ENCODE measurements at places on chromosomes 11 and 22.
A peak's percentile ranks its signal among the peaks of the same experiment; 100 is the strongest.

GRCh38 chr11:111069066-111069465 lies 176.5 kb upstream of the POU2AF2 start:
- DNase-seq: no peak

DNA sequence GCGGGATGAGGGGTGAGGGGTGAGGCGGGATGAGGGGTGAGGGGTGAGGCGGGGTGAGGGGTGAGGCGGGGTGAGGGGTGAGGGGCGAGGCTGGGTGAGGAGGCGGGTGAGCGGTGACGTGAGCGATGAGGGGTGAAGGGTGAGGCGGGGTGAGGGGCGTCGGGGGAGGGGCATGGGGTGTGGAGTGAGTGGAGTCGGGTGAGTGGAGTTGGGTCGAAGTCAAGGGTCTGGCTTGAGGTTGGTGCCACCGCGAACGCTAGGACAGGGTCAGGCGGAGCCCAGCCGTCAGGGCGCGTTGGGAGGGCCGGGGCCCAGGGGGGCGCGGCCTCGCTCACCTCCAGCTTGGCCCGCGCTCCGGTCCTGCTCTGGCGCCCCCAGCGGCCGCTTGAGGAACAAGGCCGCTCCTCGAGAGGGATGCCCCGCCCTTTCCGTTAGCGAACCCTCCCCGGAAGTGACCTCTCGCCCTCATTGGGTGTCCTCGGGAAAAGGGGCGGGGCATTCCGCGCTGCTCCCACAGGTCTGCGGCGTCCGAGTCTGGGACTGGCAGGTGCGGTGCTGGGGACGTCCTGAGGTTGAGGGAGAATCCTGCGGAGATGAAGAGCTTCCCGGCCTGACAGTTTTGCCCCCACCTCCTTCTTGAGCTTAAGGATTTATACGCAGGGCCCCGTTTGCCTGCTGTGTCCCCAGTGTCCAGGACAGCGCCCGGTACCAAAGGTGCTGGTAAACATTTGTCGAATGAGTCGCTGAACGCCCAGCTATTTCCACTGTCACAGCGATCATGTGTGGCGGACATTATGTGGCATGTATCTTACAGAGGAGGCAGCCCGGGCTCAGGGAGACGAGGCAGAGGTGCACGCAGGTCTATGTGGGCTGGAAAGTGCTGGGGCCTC lies at the start of gene SYCE3:
SYCE3 (minus strand) TSS at position 397 of the 890 bp plus-strand sequence. CDS start 6,514 bp downstream, outside the sequence.
- DNase-seq: peak; percentile 94

- DNase-seq: no peak
Observed at GRCh38 chr11:94826415-94826814, 58.3 kb downstream of the AMOTL1 start.

GRCh38 chr11:82998697-82999096 lies 73.0 kb downstream of the RAB30 start:
- no peak for DNase-seq

DNA sequence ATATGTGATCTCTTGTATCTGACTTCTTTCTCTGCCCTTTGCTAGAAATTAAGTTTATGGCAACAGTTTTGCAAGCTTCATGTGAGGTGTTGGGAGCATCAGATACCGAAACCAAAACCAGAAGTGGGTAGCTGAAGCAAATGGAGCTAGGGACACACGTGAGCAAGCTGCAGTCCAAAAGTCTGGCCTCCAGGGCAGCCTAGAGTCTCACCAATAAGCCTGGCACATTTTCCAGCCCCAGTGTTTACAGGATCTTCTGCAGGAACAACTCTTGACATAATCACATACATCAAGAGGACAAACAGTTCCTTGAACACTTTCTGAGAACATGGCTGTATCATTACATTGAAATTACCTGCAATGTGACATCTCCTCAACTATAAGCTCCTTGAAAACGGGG lies 114.1 kb downstream of the LARGE1 start:
- no peak for DNase-seq

DNA sequence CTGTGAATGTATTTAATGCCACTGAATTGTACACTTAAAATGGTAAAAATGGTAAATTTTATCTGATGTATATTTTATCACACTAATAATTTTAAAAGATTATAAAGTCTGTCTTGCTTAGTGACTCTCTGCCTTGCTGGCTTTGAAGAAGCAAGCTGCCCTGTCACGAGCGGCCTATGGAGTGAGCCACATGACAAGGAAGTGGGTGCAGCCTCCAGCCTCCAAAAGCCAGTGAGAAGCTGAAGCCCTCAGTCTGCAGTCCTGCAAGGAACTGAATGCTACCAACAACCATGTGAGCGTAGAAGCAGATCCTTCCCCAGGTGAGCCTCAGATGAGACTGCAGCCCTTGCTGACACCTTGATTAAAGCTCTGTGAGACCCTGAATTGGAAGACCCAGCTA lies 20.0 kb downstream of the C11orf24 start:
- DNase-seq: no peak

DNA sequence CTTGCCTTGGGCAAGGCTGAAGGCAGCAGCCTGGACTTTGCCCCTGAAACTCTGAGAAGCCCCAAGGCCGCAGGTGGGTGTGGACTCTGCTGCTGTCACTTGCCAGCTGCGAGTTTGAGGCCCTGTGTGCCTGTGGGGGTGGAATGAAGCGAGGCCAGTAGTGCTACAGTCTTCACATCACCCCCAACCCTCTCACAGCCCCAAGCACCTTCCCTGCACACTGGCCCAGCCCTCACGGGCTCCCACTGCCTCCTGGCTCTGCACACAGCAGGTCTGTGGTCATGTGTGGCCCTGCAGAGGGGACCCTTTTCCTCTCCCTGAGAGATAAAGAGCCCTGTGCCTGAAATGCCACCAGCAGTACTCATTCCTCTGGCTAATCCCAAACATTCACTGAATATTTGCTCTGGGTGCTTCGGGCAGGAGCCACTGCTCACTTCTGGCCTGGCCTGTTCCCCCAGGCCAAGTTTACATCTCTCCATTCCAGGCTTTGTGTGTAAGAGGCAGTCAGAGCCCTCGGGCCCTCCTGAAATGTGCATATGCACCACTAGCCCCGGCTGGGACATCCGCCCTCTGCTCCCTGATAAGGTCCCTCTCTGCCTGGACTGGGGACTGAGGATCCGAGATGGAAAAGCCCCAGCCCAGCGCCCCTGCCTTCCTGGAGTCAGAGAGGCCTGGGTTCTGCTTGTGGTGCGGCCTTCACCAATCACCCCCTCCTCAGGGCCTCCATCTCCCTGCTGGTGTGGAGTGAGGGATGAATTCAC lies 17.7 kb downstream of the MGAT3 start:
- DNase-seq: no peak

DNA sequence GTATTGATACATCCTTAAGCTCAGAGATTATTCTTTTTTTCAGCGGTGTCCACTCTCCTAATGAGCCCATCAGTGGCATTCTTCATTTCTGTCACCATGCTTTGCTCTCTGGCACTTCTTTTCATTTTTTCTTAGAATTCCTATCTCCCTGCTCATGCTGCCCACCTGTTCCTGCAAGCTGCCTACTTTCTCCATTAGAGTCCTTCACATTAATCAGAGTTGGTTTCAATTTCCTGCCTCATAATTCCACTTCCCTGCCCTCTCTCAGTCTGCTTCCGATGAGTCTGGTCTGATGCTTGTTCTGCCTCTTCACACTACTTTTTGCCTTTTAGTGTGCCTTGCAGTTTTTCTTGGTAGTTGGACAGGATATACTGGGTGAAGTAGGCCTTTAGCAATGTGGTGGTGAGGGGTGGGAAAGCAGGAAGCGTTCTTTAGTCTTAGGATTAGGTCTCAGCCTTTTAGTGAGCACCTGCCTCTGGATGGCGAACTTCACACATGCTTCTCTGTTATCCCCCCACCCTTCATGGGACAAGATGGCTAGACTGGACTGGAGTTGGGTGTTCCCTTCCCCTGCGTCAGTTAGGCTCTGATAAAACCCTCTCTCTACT lies 53.6 kb downstream of the CECR2 start:
- no peak for DNase-seq

DNA sequence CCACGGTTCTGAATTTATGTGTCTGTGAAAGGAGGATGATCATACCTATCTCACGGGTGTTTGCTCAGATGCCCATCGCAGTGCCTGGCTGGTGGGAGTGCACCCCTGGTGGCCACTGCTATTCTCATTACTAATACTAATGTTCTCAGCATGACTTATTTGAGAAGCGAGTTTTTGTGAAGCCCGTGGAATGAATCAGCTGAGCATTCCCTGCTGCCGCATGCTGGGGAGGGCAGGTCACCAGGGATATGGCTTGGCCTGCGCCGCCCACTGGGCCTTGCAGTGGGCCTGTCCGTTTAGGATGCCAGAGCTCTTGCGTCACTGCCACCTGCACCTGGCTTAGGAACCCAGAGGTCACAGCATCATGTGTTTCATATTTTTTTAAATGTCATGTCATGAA lies 16.9 kb downstream of the CTTN start:
- DNase-seq: no peak

DNA sequence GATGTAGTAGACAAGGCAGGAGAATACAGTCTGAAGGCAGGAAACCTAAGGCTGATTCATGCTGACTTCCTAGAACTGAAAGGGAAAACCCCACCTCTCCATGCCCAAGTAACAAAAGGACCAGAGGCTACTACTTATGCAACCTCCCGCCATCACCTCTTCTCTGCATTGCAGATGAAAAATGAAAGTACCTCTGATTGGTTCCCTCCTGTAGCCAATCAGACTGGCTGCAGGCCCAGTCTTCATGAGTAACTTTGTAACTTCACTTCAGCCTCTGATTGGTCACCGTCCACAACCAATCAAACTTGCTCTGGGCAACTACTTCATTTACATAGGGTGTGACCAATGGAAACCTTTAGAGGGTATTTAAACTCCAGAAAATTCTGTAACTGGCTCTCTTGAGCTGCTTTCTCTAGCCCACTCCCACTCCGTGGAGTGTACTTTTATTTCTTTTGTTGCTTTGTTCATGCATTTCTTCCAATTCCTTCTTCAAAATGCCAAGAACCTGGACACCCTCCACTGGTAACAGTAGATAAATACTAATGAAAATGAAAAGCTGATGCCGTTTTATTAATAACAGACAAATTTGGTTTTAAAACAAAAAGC lies 5.2 kb upstream of the MAP6 start:
- DNase-seq: no peak

GRCh38 chr11:12993626-12994025 lies 15.5 kb upstream of the RASSF10 start:
- no peak for DNase-seq

DNA sequence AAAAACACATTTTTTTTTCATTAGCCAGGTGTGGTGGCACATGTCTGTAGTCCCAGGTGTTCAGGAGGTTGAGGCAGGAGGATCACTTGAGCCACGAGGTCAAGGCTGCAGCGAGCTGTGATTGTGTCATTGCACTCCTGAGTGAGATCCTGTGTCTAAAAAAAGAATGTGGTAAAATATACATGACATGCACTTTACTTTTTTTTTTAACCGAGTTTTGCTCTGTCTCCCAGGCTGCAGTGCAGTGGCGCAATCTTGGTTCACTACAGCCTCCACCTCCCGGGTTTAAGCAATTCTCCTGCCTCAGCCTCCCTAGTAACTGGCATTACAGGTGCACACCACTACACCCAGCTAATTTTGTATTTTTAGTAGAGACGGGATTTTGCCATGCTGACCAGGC lies 22.5 kb upstream of the CLDN5 start:
- DNase-seq: no peak

GRCh38 chr11:36095716-36096115 lies 151.9 kb downstream of the LDLRAD3 start:
- DNase-seq: no peak

GRCh38 chr11:15494740-15495139 lies 380.0 kb downstream of the INSC start:
- no peak for DNase-seq

DNA sequence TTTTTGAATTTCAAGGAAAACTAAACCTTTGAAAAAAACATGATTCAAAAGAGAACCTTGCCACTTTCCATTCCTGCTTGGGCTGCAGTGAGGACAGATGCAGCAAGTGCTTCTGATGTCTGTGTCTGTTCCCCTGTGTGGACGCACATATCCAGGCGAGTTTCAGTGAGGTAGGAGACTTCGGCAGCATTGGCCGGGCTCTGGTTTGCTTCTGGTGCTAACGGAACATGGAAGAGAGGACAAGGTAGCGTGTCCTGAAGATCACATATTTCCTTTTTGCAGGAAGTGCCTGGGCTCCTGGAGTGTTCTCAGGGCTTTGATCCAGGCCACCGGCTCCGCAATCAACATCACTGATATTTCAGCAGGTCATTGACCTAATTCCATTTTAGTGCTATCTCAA lies 33.1 kb upstream of the IGLL5 start:
- DNase-seq: no peak

DNA sequence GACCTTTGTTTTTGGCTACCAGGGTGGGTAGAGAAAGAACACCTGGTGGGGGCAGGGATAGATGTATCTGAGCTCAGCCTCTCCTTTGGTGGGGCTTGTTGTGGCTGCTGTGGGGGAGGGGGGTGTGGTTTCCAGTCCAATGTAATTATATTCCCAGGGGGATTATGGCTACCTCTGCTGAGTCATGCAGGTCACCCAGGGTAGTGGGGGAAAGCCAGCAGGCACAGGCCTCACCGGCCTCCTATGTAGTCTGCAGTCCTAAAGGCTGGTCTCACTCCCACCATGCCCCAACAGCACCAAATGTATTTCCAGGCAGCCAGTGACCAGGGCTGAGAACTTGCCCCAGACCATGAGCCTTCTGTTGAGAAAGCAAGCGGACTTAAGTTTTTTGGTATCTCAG lies 119.6 kb downstream of the DYNC2H1 start:
- no peak for DNase-seq

DNA sequence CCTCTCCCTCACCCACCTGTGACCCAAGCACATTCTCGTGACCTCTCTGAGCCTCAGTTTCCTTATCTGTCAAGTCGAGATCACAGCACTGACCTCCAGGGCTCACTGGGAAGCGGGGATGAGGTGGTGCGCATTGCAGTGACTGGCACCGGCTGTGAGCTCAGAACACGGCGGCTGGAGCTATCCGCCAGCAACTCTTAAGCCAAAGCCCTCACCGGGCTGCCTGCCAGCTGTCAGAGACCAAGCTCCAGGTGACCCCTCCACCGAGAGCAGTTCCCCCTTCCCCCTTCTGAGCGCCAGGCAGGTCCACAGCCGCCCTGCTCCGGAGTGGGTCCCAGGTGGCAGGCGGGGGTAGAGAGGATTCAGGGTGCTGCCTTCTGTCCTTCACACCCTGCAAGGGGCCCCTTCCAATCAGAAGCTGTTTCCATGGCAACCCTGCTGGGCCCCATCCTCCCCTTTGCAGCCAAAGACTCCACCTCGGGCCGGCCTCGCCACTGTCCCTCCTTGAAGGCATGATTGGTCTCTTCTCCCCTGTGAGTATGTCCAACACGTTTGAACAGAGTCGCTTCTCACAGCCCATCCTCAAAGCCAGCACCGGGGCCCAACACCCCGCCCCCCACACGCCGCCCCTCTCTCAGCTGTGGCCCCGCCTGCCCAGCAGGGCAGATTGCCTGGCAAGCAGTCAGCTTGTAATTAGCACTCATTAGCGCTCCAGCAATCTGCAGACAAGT lies 98.7 kb downstream of the WNT7B start:
- peak; percentile 0 for DNase-seq
